ENCODE measurements at places on chromosomes 11 and 22.

- no peak for DNase-seq
Observed at GRCh38 chr22:48432781-48433518, 1394.7 kb downstream of the BRD1 start.

DNA sequence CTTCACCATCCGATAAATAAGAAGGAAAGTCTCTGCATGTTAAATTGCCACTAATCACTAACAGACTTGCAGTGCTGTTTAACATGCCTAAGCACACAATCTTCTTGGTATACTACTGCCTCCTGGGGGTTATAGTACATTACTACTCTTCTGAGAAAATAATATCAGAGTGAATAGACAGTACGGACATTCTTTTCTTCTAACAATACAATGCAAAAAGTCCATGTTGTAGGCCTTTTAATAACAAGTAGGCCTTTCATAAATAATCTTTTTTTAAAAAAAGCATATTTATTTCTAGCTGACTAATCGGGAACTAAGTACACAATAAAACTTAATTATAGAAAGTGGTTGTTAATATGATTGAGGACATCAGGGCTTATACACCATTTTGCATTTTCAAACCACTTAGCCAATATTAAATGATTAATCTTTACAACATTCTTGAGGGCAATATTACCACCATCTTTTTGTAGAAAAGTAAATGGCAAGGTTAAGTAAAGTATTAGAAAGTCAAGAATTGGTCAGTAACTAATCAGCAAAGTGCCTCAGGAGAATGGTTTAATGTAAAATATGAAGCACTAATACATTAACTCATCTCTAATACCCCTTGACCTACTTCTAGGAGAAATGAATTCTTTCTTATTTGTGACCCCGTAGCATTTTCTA lies 84.7 kb downstream of the TTC28 start:
- no peak for DNase-seq

DNA sequence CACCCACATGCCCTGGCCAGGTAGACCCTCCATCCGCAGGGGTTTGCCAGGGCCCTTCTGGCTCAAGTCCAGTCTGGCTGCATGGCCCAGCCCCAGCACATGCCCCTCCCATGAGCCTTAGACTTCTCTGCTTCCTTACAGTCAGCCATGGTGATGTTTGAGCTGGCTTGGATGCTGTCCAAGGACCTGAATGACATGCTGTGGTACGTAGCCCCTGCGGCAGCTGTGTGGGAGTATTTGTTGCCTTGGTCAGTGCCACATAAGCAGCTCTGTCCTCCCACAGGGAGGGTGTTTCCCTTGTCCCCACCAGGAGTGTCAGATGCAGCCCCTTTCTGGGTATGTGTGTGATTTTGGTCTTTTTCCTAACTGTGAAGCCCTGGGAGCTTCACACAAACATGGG lies 17.5 kb downstream of the CDC45 start:
- no peak for DNase-seq

GRCh38 chr22:23058481-23059283 lies 11.6 kb upstream of the GNAZ start:
- DNase-seq, result no peak

GRCh38 chr22:50233223-50233622 lies 11.6 kb downstream of the TUBGCP6 start:
- DNase-seq, result no peak

DNA sequence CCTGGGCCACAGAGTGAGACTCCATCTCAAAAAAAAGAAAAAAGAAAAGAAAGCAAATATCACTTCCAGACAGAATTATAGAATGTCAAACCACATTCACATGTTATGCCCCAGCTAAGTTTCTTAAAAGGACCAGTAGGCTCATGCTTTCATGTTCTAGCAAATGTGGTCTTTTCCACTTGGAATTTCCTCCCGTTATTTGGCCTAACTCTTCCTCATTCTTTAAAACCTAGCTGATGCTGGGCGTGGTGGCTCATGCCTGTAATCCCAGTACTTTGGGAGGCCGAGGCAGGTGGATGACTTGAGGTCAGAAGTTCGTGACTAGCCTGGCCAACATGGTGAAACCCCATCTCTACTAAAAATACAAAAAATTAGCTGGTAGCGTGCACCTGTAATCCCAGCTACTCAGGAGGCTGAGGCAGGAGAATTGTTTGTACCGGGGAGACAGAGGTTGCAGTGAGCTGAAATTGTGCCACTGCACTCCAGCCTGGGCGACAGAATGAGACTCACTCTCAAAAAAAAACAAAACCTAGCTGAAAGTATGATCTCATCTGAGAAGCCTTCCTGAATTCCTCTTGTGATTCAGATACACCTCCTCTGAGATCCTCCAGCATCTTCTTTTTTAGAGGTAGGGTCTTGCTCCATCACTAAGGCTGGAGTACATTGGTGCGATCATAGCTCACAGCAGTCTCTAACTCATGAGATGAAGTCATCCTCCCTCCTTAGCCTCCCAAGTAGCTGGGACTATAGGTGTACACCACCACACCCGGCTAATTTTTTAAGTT lies 50.4 kb downstream of the FCHSD2 start:
- DNase-seq, result no peak

GRCh38 chr11:134571301-134571700 lies 159.3 kb upstream of the B3GAT1 start:
- no peak for DNase-seq

DNA sequence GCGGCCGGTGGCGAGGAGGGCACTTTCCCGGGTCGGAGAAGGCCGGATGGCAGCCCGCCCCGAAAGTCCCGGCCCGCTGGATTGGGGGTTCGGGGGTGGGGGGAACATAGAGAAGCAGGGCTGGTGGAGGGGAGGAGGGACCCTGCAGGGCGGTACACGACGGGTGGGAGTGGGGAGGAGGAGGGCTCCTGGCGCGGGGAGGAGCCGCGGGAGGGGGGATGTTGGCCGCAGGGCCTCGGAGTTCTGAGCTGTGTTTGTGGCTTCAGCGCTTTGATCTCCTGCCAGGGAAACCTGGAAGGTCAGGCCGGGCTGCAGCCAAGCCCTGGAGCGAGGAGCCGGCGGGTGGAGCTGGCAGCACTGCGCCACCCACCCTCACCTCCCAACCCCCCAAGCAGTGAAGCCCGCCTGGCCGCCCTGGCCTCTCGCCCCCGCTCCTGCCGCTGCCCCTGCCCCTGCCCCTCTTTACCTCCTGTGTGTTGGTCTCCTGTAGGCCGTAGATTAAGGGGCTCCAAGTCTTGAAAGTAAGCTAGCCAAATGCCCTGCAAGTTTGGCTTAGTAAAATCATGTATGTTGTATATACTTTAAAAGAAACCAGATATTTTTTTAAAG lies 30.9 kb downstream of the C22orf31 start:
- DNase-seq, result no peak

DNA sequence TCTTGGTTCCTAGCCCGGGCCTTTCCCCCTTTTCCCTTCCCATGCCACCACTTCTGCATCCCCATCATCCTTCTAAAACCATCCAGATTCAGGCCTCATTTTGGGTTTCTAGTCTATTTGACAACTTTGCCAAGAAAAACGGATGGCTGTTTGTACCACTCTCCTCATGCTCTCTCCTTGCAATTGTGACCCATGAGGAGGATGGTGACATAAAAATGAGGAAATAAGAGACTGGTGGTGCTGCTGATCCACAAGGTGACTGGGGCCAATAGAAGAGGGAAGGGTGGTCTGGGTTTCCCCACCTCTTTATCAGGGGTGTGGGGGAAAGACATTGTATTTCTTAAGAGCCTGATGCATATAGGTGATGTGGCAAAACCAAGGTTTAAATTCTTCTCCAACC lies 1.0 kb downstream of the MS4A4A start:
- DNase-seq, result no peak

- no peak for DNase-seq
Observed at GRCh38 chr11:126438691-126439090, 83.2 kb downstream of the ST3GAL4 start.

- DNase-seq, result no peak
Observed at GRCh38 chr11:46410021-46410420, 18.4 kb upstream of the CHRM4 start.

DNA sequence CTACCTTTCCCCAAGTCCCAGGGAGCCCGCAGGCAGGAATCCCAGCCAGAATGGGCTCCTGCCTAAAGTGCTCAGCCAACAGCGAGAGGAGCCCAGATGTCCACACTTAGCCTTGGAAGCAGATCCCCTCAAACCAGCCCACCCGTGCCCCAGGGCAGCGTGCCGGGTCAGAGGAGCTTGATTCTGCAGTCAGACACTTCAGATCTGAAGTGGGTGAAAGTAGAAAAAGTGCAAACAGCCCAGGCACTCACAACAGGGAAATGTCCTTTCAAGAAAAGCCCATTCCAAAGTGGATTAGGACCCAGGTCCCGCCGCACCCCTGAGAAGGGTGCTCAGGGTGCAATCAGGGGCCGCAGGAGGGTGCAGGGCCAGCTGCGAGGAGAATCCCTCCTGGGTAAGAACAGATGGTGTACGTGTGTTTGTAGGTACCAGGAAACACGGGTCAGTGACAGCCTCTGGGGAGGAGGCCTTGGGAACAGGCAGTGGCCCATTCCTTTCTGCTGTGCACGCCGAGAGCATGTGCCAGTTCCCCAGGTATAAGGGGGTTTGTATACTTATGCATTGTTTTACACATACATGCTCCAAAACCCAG lies 17.7 kb downstream of the ELFN2 start:
- no peak for DNase-seq

DNA sequence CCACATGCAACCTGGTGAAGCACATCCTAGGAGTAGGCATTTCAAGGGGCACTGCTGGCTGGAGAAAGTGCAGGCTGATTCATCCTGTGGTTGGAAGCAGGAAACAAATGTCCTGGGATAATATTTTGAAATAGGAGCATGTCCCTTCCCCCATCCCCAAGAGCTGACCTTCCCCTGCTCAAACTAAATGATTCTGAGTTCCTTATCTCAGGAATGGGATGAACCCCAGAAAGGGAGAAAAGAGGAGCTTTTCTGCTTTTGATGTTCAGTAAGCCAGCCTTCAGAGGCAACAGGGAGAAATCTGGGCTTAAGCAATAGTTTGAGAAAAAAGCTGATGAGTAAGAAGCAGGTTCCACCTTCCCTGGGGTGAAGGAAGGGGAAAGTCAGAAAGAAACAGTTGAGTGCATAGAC lies 19.5 kb upstream of the SPON1 start:
- DNase-seq, result no peak

DNA sequence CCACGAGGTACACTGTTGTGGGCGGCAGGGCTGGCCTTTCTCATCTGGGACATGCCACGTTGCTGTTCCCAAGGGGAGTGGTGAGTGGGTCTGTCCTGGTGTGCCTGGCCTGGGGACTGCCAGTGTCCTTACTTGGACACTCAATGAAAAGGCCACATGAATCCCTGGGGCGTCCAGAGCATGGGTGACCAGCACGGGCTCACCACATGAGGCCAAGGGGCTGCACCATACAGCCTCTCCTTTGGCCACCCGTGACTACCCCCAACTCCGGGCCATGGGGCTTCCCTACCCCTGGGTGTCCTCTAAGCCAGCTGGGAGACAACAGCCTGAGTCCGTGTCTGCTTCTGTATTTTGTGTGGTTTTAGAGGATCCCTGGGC lies 20.2 kb upstream of the TXNRD2 start:
- DNase-seq, result no peak

DNA sequence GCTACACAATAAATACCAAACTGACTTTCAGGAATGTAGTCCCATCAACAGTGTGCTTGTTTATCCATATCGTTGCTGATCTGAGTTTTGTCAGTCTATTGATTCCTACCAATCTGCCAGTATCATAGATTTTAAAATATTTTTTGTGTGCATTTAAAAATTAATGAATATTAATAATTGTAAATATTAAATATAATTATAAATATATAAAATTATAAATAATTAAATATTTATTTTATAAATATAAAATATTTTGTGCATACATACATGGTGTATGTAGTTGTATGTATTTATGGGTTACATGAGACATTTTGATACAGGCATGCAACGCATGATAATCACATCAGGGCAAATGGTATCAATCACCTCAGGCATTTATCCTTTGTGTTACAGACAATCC lies 53.6 kb downstream of the CUL5 start:
- no peak for DNase-seq
